ENCODE measurements at places on chromosomes 16 and 17.
A peak's percentile ranks its signal among the peaks of the same experiment; 100 is the strongest.

- DNase-seq: no peak
Observed at GRCh38 chr16:76464955-76465620, 187.9 kb downstream of the CNTNAP4 start.

GRCh38 chr17:73343739-73344454, 32.1 kb upstream of the CDC42EP4 start:
- DNase-seq: no peak

DNA sequence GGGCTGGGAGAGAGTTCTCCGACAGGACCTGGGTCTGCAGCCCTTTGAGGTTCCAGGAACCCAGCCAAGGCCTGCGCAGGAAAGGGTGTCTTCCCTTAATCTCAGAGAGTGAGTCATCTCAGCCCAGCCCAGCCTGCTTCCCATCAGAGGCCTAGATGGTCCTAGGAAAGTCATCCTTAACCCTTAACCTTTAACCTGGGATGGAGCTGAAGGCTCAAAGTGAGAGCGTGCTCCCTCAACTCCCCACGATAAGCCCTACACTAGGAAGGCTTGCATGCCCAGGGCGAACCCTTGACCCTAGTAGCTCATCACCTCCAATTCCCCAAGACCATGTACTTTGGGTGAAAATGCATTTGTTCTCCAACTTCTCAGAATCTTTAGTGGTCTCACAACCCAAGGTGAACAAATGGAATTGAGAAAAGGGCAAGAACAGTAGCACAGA, 4.8 kb upstream of the ATXN7L3 start:
- DNase-seq: no peak

DNA sequence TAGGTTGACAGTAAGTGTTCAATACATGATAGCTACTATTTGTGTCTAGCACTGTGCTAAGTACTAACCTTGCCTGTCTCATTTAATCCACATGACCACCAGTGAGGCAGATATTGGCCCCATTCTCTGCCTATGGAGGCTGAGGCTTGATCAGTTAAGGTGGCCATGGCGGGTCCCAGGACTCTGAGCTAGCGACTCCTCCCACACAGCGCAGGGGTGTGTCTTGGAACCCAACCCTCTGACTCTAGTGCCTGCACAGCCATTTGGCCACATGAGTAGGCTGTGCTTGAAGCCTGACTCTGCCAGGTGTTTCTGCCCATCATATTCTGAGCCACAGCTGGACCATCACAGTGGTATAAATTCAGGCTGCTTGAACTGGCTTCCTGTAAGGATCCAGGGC, 6.4 kb downstream of the NHERF1 start:
- no peak for DNase-seq

DNA sequence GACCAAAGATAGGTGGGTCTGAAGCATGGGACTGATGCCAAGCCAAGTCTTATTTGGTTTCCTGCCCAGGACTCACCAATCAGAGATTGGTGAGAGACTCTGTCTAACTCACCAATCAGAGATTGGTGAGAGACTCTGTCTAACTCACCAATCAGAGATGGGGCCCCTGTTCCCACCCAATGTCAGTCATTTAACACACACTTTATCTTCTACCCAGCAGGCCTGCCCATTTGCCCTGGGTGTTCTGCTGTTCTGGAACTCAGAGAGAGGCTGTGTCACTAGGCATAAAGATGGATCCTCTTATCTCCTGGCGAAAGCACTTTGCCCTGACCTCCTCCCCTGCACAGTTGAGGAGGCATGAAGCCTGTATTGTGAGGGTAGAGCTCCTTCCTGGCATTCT, 5.4 kb upstream of the RHOT1 start:
- DNase-seq: no peak

DNA sequence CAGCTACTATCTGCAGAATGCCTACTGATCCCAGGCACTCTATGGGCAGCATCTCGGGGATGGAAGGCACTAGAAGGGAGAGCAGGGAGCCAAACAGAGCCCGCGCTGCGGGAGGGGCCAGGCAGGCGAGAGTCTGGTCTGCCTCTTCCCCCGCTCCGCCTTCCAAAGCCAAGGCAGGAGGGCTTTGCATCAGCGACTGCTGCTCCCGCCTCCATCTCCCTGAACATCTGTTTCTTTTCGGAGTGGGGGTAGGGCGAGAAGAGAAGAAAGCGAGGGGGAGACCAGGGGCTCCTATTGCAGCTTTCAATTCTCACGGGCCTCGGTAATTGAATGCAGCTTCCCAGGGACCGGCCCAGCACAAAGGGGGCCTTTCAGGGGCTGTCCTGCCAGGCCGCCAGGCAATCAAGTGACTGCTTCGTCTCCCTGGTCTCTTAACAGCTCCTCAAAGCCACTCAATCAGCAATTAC, 31.4 kb upstream of the CDC42EP4 start:
- peak; percentile 56 for DNase-seq

GRCh38 chr16:9906218-9906617, 276.0 kb downstream of the GRIN2A start:
- no peak for DNase-seq

- DNase-seq: no peak
Observed at GRCh38 chr16:81624760-81625543, 154.1 kb upstream of the PLCG2 start.

GRCh38 chr17:143785-144281, 6.5 kb downstream of the SCGB1C2 start:
- DNase-seq: peak; percentile 64

- no peak for DNase-seq
Observed at GRCh38 chr16:78786635-78787034, 687.2 kb downstream of the WWOX start.

GRCh38 chr16:47316442-47317015, 144.3 kb downstream of the ITFG1 start:
- DNase-seq: no peak

GRCh38 chr17:7444682-7445618, at the start of gene CHRNB1:
CHRNB1 (plus strand) TSS chr17:7445061; CDS start chr17:7445128, 67 bp downstream.
- DNase-seq: no peak

DNA sequence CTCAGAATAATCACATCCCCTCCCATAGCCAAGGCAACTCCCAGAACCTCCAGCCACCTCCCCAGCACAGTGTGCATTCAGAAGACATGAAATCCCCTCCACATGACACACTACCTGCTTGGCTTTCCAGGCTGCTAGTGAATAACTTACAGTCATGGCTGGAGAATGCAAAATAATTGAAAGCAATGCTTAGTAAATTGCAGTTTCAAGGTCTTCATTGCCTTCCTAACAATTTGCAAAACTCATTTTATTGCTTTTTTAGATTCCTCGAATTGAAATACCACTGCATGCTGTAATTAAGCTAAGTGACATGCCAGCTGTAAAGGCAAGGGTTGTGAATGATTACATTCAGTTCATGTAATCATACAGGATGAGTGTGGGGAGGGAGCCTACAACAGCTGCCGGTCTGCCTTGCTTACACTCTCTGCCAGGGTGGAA, 29.0 kb upstream of the HOXB13 start:
- no peak for DNase-seq

DNA sequence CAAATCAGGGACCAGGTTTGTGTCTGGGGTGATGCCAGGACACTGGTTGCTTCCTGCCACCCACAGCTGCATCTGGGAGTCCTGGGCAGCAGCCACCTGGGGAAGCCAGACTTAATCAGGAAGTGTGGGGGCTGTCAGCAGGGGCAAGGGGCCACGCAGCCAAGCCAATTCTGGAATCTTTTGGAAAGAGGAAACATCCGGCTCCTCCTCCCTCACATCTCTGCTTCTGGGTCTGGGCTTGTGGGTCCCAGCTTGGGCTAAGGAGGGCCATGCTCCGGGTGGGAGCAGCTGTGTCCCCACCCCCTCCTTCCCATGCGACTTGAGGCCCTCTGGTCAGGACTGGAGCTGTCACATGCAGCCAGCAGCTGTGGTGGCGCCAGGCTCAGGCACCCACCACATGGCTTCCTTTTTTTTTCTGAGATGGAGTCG, 37.0 kb upstream of the CCDC182 start:
- DNase-seq: no peak

DNA sequence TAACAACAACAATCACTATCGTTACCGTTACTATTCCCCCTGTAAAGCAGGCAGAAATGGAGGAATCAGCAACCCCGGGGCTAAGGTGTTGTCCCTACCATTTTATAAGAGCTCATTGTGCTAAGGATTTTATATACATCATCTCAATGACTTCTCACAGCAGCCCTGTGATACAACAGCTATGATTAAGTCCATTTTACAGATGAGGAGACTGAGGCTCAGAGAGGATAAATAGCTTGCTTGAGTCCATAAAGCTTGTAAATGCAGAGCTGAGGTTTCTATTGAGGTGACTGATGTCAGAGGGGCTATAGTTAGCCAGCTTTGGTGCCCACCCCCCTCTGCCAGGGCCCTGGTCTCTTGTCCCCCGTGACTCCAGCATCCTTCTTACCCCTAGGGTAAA, 16.7 kb upstream of the PDK2 start:
- DNase-seq: no peak

DNA sequence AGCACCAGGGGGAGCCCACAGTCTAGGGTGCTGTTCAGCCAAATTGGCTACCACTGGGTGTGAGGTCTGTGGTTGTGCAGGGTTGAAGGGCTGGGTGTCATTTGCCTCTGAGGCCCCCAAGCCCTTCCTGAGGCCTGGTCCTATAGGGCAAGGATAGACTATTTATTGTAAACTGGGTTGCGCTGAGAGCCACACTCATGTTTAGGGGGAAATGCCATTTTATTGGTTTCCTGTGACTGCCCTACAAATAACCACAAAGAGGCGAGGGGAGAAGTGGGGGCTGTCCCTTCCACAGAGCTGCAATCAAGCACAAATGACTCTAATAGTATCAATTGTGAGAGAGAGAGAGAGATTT, 3.6 kb upstream of the ZCCHC14 start:
- DNase-seq: no peak

GRCh38 chr16:17062676-17063075, 408.1 kb downstream of the XYLT1 start:
- no peak for DNase-seq

- peak; percentile 22 for DNase-seq
Observed at GRCh38 chr17:59914274-59914854, 21.4 kb downstream of the RPS6KB1 start.

DNA sequence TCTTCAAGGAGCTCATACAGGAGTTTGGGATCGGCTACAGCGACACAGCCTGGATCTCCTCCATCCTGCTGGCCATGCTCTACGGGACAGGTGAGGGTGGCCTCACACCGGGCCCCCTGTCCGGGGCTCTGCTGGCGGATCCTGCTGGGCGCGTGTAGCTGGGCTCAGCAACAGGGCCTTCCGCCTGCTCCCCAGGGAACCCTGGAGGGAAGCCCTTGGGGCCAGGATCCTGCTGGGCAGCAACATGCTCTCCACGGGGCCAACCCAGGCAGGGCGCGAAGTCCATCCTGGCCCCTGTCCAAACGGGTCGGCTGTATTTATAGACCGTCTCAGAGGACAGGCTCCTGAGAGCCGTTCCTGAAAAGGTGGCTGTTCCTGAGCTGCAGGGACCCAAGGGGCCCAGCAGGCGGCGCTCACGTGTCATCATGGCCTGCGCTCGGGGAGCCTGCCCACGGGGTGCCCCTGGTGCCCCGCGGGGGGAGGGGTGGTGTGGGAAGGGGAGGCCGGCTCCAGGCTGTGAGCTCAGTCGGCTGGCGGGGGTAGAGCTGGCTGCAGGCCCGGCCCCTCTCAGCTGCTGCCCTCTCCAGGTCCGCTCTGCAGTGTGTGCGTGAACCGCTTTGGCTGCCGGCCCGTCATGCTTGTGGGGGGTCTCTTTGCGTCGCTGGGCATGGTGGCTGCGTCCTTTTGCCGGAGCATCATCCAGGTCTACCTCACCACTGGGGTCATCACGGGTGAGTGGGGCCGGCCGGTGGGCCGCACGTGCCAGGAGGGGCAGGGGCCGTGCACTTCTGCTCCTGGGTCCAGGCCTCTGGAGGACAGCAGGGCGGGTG, 7.5 kb downstream of the SLC16A3 start:
- DNase-seq: peak; percentile 52

DNA sequence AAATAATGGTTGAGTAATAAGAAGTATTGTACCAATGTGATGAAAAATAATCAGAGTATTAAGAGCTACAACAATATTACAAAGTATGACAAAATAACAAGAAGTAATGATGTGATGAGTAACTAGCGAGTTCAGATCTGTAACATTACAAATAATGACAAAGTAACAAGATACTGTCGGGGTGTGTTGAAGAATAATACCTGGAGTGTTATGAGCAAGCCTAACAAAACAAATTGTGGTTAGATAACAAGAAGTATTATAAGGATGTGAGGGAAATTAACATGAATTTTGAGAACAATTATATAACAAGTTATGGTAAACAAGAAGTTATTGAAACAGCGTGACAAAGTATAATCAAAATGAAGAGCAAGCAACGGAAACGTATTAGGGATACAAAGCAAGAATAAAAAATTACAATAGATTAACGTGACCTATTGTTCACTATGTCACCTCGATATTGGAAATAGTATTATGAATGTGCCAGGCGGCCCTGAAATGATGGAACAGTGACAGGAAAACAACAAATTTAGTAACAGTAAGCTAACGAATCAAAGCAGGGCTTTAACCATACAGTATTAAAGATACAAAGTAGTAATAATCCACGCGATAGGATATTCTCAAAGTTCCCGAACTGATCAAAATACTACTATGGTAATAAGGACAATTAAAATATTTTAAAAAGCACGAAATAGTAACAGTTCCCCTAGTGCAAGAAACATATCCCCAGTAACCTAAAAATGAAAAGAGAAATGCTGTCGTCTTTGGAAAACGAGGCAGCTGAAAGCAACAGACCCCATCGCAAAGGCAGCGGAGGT, 1.6 kb downstream of the TBX4 start:
- no peak for DNase-seq

DNA sequence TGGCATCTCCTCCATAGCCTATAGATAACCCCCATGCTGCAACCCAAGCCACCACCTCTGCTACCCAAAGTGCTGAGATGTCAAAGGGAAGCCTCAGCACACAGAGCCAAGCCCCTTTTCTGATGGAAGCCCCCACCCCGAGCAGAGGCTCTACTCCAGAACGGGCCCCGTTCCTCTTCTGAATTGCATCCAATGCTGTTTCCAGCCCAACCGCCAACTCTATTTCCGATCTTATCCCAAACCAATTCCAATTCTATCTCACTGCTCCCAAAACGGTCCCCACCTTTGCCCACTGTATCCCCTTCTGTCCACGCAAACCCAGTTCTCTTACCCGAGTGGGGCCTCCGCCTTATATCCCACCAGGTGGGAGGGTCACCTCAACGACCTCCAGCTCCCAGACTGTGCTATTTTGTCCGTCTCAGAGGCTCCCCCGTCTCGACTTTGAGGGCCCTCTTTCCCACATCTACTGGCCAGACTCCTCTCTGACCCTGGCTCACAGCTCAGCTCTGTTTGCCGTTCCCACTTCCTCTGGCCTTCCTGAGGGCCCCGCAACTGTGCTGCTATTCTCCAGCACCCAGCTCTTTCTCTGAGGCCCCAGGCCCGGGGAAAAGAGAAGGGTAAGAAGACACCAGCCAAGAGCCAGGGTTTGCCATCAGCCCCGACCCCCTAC, 487 bp downstream of the SRL start:
- DNase-seq: no peak

DNA sequence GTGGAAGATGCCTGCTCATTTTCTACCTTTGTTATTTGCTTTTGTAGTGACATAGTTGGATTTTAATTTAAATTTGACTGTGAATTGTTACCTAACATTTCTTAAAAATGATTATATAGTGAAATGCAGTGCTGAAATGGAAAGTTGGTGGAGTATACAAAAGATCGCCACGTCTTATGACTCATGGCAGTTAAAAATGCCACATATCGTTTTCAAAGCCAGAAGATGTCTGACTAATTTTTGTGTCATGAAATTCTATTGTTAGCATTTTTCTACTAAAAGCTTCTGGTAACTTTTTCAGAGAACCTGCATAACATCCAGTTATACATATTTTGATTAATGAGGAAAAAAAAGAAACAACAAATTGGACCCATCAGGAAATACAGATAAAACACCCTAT, 20.6 kb downstream of the MAP2K4 start:
- no peak for DNase-seq

Measured in tibial nerve (tissue), 4 donors.